ENCODE measurements at places on chromosomes 6 and 20.
A peak's percentile ranks its signal among the peaks of the same experiment; 100 is the strongest.

GRCh38 chr6:107894809-107895396 lies 63.1 kb downstream of the SEC63 start:
- DNase-seq, result no peak

- no peak for DNase-seq
Observed at GRCh38 chr20:3847429-3847940, 851 bp downstream of the MAVS start.

- no peak for DNase-seq
Observed at GRCh38 chr20:21353236-21353635, 44.1 kb downstream of the NKX2-4 start.

DNA sequence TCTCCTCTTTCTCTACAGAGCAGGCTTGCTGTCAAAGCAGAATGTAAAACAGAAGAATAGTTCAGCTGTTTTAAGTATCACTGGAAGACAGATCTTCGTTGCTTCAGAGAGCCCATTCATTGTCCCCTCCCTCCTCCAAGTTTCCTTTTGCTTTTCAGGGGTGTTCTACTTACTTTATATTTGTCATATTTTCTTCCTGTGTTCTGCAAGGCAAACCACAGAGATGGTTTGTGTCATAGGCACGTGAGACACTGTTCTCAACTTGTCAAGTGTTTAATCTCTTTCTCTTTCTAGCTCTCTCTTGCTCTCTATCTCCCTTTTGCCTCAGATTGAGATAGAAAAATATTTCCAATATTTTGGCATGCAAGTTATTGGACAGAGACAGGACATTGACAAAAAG lies 228.9 kb upstream of the DEFB112 start:
- DNase-seq, result no peak

DNA sequence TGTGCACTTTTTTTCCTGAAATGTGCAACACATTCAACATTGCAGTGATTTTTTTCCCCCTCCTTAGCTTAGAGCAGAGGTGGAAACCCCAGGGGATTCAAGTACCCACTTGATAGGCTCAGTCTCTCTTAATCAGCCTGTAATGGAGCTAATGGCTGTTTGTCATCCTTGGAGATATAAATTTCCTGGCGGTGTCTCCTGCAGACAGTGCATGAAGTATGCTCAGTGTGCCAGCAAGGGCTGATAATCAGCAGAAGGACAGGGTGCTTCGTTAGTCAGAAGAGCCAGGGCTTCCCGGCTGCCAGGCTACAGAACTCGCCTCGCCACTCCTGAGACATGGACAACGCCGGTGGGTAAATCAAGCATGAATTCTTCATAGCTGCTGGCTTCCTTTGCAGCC lies 69.8 kb upstream of the PHACTR2 start:
- DNase-seq, result no peak

- no peak for DNase-seq
Observed at GRCh38 chr6:160253714-160254113, 4.9 kb downstream of the SLC22A2 start.

DNA sequence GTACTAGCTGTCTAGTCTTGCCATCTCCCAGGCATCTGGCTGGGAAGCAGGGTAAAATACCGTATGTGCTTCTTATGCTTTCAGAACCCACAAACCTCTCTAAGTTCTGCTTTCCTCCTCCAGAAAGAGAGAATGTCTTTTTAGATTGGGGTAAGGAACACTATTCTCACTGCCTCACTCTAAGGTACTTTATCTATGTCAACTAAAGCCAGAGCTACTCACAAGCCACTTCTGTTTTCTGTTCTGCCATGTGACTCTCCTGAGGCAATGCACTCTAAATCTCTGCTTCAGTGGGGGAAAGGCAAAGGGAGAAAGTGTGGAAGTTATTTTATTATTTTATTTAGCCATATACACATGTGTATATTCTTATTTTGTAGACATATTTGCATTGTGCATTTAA lies 15.6 kb downstream of the MEP1A start:
- DNase-seq, result no peak

DNA sequence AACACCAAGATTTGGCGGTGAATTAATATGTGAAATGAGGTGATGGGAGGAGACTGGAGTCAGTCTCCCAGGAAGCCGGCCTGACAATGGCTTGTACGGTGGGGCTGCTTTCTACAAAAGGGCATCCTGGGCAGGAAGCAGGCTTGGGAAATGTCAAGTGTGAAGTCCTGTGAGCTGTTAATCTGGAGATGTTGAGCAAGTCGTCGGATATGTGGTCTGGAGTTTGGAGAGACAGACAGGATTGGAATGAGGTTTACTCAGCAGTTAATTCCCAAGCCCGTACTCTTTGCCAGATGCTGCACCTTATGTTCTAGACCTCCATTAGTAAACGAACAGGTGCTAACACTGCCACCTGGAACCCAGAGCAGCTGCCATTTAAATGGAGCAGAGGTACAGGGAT lies 107.7 kb upstream of the FOXC1 start:
- DNase-seq, result no peak

- DNase-seq, result no peak
Observed at GRCh38 chr20:11371831-11372230, 545.9 kb upstream of the BTBD3 start.

- DNase-seq, result no peak
Observed at GRCh38 chr20:56373942-56374341, 15.2 kb downstream of the FAM210B start.

DNA sequence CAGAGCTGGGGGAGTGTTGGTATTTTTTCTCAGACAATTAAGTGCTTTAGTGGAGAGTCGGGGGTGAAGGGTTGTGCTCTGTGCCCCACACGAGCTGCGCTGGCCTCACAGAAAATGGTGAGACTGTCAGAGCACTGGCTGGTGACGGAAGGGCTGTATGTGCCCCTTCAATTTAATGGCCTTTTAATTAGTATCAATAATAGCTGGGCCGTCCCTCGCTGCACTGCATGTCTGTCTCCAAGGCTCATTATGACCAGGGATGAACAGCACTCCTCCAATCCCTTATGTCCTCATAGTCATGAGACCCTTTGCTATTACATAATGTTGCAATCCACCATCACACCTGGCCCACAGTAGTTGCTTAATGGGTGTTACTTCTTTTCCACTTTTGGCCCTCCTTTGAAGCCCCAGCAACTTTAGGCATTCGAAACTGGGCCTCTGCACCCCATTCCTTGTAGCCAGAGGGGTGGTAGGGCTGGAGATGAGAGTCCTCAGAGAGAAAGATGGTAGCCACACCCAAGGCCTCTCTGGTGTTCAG lies 9.5 kb upstream of the RALY start:
- DNase-seq, result no peak

DNA sequence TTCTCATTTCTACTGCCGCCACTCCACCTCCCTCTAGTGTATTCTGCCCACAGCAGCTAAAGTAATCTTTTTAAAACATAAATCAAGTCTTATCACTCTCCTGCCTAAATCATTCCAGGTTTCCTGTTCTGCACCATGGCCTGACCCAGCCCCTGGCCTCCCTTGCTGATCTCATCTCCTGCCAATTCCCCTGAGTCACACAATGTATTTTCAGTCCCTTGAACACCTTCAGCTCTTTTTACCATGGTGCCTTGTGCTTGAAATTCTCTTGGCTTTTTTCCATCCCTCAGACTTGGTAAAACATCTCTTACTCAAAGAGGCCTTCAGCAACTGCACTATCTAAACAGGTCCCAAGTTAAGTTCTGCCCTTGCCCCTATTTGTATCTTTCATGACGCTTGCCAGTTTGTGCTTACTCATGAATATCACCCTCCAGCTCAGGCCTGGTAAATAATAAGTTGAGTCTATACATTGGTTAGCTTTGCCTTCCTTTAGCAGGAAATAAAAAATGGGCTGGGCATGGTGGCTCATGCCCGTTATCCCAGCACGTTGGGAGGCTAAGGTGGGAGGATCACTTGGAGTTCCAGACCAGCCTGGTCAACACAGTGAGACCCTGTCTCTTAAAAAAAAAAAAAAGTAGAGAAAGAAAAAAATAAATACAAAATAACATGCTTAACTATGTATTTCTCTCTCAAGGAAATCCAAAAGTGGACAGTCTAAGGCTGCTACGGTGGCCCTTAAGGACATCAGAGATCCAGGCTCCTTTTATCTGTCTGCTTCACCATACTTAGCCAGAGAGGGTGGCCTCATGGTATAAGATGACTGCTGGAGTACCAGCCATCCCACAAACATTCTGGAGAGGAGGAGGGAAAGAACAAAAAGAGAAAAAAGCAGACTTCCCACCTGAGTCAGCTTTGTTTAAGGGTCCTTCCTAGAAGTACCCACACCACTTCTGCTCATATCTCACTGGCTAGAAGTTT lies 62.2 kb downstream of the ARFGEF2 start:
- no peak for DNase-seq

- DNase-seq, result no peak
Observed at GRCh38 chr6:111925296-111925695, 52.0 kb upstream of the FYN start.

- DNase-seq, result no peak
Observed at GRCh38 chr6:118788702-118789101, 105.2 kb upstream of the ASF1A start.

DNA sequence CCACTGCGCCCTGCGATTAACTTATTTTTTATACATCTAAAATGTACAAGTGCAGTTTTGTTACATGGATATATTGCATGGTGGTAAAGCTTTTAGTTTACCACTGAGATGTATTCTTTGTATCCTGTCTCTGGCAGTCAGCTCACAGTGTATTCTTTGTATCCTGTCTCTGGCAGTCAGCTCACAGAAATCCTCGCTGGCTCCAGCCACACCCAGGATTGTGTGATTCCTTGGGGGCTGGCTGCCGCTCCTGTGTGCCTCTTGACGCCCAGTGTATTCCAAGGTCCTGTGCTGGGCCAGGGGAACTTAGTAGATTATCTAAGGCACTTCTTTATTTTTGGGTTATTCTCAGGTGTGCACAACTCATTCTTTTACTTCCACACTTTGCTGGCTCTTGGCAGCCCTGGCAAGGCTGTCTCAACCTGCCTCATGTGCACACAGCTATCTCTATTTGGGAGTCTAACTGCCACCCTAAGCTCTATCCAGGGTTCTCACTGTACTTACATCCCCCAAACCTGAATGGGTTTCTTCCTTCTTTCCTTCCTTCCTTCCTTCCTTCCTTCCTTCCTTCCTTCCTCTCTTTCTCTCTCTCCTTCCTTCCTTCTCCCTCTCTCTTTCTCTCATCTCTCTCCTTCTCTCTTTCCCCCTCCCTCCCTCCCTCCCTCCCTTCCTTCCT lies 12.4 kb upstream of the RNF24 start:
- DNase-seq, result no peak

- peak; percentile 10 for DNase-seq
Observed at GRCh38 chr6:41937861-41938574, 3.6 kb downstream of the CCND3 start.

Measured in effector CD8-positive, alpha-beta T cell (primary cell).